ENCODE measurements at places on chromosomes 3 and 15.

GRCh38 chr3:140117096-140117526 lies 182.1 kb downstream of the CLSTN2 start:
- DNase-seq, result peak; percentile 22

- DNase-seq, result no peak
Measured at GRCh38 chr15:85725564-85725963, 69.2 kb downstream of the KLHL25 start.

GRCh38 chr3:46440531-46441294 lies 24.0 kb downstream of the LTF start:
- no peak for DNase-seq

GRCh38 chr3:168248383-168249204 lies 152.9 kb upstream of the GOLIM4 start:
- peak; percentile 19 for DNase-seq

- peak; percentile 2 for DNase-seq
Measured at GRCh38 chr15:58179741-58180381, 41.7 kb downstream of the AQP9 start.

DNA sequence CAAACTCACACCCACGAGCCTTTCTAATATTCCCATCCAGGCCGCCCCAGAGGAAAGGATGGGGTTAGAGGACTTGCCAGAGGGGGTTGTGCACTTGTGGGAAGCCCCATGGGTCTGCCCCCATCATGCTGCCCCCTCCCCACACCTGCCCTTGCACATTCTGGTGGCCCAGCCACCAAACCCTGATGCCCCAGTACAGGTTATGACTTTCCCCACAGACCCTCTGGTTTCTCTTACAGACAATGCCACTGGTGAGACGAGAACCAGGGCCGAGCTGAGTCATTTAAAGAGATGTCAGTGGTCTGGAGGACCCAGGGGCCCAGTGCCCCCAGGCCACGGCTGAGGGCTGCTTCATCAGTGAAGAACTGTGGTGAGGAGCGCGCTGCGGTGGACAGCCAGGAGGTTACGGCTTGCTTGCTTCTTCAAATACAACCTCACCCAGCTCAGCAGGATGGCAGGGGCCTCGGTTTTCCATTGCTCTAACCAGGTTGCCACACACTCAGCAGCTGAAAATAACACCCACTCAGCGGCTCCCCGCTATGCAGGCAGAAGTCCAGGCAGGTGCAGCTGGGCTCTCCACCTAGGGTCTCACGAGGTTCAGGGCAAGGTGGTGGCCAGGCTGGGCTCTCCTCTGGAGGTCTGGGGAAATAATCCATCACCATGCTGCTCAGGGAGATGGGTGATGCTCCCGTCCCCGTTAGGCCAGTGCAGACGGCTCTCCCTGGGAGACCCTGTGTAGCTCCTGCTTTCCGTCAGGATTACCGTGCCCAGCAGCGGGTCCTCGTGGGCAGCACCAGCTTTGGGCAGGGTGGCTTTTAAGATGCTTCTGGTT lies 13.8 kb upstream of the SNRPA1 start:
- DNase-seq, result no peak

GRCh38 chr3:149204390-149204991 lies 17.1 kb downstream of the CP start:
- DNase-seq, result no peak

DNA sequence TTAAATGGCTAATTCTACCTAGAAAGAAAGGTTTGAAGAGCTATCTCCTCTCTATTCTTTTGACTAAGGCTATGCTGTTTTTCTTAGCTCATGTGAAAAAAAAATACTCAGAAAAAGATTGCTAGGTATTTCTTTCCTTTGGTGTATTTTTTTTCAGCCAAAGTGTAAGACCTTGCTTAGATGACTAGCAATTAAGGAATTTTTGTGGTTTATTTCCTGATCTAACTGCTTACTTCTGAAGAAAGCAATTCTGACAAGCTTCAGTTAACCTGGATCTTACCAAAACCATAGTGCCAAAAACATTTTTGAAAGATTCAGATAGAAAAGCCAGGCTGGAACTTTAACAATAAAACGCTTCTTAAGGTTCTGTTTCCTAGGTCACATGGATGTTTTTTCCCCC lies 315.6 kb downstream of the SOX2 start:
- peak; percentile 68 for DNase-seq

DNA sequence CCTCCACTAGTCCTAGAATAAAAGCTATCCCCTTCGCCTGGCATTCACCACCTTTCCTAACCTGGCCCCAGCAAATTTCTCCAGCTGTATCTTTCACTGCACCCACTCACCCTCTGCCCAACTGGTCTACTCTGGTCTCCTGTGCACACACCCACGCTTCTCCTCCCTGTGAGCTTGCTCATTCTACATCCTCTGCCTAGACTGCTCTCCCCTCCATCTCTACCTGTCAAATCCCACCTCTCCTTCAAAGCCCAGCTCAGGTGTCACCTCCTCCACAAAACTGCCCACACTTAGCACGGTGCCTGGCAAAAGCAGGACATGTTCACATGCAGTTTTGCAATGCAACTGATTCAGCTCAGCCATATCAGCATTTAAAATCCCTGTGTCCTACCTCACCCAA lies 45.8 kb upstream of the NTRK3 start:
- no peak for DNase-seq

GRCh38 chr3:122298239-122298638 lies 26.8 kb upstream of the CSTA start:
- DNase-seq, result no peak

DNA sequence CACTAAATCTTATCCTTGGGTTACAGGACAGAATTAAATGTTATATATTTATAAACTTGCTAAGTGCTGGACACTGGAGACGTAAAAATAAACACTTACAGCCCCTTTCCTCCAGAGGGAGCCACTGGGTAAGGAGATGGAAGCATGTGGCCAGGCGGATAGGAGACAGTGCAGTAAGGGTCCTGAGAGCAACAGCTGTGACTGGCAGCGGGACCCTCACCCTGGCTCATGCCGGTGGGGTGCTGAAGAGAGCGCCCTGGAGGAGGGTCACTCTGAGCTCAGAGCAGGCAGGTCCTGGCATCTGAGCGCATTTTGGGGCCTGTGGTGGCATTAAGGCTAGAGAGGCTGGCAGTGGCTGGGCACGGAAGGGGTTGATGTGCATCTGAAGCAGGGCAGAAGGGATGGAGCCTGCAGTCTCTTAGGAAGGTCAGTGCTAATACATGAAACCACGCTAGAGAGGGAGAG lies 16.0 kb downstream of the SEC61A1 start:
- DNase-seq, result peak; percentile 36

GRCh38 chr3:63240381-63240902 lies 37.7 kb upstream of the SYNPR start:
- DNase-seq, result no peak

- peak; percentile 96 for DNase-seq
Measured at GRCh38 chr3:4986782-4987537, 7.7 kb downstream of the BHLHE40 start.

- no peak for DNase-seq
Measured at GRCh38 chr15:64205202-64205601, 42.4 kb upstream of the PPIB start.

DNA sequence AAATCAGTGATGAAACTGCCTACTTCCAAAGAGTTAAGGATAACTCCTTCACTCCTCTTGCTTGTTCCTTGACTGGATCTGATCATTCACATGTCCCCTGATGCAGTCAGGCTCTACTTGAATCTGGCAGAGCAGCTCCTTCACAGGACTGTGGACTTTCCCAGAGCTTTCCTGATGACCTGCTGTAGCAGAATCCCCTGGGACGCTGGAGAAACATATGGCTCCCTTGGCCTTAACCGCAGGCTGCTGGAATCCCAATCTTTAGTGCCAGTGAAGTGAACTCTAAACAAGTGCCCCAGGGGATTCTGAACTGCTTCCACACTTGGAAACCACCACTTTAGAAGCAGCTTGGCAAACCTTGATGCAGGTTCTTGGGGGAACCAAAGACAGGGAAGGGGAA lies 217.8 kb downstream of the CHST2 start:
- DNase-seq, result no peak

GRCh38 chr3:71525391-71525790 lies 58.1 kb downstream of the FOXP1 start:
- DNase-seq, result no peak

DNA sequence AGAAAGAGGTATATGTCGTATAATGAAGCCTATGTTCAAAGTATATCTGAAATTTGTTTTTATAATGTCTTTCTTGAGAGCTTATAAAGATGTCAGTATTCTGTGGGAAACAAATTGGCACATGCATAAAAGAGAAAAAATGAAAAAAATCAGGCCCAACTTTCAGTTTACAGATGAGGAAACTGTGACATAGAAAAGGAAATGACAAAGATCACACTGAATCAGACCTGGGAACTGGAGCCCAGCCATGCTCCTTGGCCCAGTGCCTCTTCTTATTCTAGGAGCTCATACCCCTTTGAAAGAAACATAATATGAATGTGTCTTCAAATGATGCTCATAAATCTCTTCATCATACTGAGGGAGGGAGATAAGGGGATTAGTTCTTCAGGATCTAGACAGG lies 48.4 kb downstream of the TMEM44 start:
- peak; percentile 58 for DNase-seq

DNA sequence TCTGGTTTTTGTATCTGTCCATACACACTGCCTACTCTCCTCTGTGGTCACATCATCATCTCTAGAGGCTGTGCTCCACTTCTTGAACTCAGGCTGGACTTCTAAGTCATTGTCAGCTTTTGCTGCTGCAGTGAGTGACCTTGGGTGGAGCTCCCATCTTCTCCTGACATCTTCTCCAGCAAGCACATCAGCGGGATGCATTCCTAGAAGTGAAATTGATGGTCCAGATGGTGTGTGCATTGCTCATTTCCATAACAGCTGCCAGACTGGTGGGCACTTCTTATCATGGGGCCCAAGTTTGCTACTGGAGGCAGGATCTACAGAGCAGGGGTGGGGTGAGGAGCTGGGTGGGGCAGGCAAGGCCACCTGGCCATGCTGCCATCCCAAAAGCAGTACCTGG lies 109.9 kb downstream of the DNAJB8 start:
- DNase-seq, result no peak

GRCh38 chr3:124934577-124934976 lies at the start of gene MUC13:
Gene MUC13 (minus strand): TSS chr3:124934751. CDS start chr3:124934712, 39 bp downstream.
- no peak for DNase-seq

- DNase-seq, result no peak
Measured at GRCh38 chr3:20776286-20776685, 590.3 kb upstream of the SGO1 start.

DNA sequence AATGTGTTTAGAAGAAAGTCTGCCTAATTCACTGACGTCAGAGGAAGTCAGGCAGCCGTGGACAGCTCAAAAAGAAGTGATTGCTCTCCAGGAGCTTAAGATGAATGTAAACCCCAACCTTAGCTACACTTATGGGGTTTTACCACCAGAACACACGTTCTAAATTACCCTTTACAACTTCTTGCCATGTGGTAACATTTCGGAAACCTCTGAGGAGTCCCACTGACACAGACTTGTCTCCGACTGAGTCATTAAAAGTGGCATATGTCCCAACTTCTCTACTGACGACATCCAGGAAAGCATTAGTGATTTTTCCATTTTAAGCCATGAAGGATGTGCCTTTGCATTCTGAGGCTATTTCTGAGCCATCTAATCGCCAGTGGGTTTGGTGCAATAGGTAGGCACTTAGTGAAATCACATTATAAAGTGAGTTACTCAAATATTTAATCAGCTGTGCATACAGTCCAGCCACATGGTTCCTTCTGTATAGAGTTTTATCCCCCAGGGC lies 32.4 kb downstream of the C2CD4A start:
- peak; percentile 49 for DNase-seq

DNA sequence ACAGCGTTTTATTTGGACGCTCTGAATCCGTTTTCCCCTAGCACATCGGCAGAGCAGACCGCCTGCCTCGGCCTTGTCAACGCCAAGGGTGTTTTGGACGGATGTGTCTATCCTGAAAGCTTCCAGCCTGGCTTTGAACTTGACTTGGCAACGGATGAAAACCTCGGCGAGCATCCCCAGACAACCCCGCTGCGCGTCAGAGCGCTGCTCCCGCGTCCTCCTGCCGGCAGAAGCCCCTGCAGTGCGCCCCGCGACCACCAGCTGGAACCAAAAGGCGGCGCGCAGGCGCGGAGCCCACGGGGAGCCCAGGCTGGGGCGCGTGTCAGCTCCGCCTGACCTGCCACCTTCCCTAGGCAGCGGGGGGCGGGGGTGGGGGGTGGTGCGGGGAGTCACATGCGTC lies 26.2 kb upstream of the ARL8B start:
- no peak for DNase-seq
